CMK (cell line): ENCODE measurements at places on chromosomes 1 and 21.

GRCh38 chr1:13627127-13627526 is 43.5 kb downstream of the PDPN start:
- no peak for DNase-seq

DNA sequence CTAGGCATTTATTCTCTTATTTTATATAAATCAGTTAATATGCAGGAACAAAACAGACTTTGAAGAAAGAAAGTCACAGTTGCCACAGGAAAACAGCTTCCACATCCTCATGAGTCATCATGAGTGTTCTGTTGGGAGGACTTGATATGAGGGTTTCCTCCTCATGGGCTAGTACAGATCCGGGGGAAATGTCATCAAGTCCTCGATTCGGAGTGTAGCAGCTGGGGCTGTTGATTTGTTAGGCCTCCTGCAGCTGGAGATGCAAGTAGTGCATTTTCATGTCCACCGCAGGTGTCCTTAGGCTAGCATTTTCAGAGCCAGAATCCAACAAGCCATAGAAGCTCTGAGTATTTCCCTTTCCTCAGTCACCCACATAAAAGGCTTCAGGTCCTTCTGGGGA is 36.7 kb downstream of the ADAM30 start:
- DNase-seq, result peak; percentile 5

GRCh38 chr1:93426181-93426580 is 21.7 kb upstream of the FNBP1L start:
- no peak for DNase-seq

DNA sequence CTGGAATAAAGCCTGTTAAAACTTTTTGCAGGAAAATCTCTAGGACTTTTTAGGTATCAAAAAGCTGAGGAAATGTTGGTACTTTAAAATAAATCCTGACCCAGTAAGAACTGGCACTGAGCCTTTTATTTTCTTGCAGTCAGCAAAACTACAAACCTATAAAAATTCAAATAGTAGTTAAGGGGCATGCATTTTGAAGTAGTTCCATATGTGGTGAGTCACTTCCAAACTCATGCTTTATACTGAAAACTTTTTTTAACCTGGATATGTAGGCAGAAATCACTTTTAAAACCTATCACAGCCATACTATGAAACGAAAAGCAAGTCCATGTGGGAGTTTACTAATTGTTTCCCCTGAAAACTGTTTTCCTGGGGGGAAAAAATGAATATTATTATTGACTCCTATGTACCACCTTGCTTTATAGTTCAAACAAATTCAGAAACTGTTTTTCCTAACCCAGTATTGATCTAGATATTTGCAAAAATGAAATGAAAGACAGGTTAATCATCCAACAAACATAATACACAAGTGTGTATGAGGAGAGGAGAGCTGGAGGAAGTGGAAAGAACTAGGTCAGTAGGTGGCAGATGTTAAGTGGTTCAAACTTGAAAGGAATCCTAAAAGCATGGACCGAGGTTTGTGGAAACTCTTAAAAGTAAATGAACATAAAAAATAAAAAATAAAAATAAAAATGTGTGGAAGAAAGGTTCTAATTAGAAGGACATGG is 30.5 kb downstream of the NRIP1 start:
- DNase-seq, result no peak

GRCh38 chr1:236604905-236605806 is 840 bp upstream of the HEATR1 start:
- no peak for DNase-seq

DNA sequence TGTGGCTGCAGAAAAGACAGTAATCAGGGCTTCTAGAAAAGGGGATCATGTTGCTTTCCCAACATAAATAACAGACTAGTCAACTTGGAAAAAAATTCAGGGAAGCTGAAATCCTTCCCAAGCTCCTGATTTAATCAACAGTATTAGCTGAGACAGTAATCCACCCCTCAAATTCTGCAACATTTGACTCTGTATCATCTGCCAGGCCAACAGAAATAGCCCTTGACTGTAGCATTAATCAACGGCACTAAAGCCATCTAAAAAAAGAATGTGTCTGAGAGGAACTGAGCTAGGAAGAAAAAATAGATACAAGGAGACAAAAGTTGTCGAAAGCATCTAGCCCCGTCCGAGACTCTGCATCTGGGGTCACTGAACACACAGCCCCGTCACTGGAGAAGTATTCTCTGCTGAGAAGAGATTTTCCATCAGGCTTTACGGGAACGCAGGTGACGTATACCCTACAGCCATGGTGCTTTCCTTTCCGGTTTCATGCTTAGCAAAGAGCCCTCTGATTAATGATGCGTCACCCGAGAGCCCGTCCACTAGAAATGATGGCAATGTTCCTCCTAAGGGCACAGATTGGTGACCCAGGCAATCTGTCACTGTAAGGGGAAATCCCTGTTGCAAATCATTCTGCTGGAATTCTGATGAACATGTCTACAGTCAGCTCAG is 42.1 kb upstream of the TP53BP2 start:
- no peak for DNase-seq

- no peak for DNase-seq
Observed at GRCh38 chr1:62746086-62746808, 37.7 kb upstream of the ATG4C start.

GRCh38 chr21:44878053-44878982 is 4.8 kb upstream of the PTTG1IP start:
- no peak for DNase-seq

DNA sequence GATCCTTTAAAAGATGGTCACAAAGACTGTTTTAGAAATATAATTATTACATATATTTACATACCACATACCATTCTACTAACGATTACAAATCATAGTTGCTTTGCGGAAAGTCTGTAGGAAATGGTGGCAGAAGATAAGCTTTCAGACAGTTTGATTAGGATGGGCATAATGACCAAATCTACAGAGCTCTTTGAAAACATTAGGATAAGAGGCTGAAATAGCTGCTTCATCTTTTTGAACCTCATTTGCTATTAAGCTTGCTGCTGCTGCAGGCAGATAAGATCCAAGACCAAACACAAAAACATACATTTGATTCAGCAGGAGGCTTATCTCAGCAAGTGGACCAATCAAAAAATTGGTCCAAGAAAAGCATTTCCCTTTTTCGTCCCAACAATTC is 47.1 kb downstream of the DDAH1 start:
- peak; percentile 27 for DNase-seq
